GM23248 (cell line): ENCODE measurements at places on chromosomes 1 and 21.
A peak's percentile ranks its signal among the peaks of the same experiment; 100 is the strongest.

DNA sequence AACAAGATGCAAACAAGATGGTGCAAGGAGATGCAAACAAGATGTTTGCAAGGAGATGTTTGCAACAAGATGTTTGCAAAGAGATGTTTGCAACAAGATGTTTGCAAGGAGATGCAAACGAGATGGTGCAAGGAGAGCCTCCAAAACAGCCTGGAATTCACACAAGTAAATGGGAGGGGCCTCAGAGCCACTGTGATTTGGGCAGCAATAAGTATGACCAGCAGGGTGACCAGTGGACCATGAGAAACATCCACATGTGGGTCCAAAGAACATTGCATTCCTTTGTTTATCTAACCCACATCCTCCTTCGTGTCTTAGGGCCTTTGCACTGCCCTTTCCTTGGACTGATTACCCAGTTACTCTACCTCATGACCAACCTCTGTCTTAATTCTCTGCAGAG is 162.9 kb downstream of the PLPP3 start:
- no peak overlapping the region for H3K27ac ChIP-seq
- no peaks in the 10 kb centered on the region for H3K36me3 ChIP-seq
- H3K27me3 ChIP-seq, result no peaks in the 10 kb centered on the region
- H3K4me3 ChIP-seq, result no peak overlapping the region
- 0 out of 2 replicates have a peak, but pooled peaks cover 4% of the 10 kb centered on the region for H3K4me1 ChIP-seq
- DNase-seq, result no peak

- H3K4me3 ChIP-seq, result no peak overlapping the region
- no peaks in the 10 kb centered on the region for H3K27me3 ChIP-seq
- no peak overlapping the region for H3K27ac ChIP-seq
- DNase-seq, result no peak
- H3K36me3 ChIP-seq, result peaks cover 12% of the 10 kb centered on the region
Measured at GRCh38 chr1:42206164-42206563, 41.6 kb upstream of the GUCA2A start.

DNA sequence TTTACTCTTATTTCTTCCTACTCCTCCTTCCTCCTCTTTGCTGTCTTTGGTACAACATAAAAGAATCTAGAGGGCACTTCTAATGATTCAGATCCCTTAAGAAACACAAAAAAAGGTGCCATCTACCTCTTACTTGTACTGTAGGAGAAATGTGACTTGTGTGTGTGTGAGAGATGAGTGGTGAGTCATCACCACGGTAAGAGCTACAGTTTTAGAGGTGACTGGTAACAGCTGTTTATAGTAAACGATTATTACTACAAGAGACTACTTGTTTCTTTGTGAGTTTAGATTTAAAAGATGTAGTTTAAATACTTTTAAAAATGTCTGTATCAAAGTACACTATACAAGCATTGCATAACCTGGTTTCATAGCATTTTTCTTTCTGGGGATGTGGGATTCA is 40.4 kb downstream of the SLC35D1 start:
- 0 out of 2 replicates have a peak, but pooled peaks cover 1% of the 10 kb centered on the region for H3K4me1 ChIP-seq
- no peak overlapping the region for H3K27ac ChIP-seq
- peak; percentile 50 for DNase-seq
- no peaks in the 10 kb centered on the region for H3K27me3 ChIP-seq
- peaks cover 21% of the 10 kb centered on the region for H3K36me3 ChIP-seq
- H3K4me3 ChIP-seq, result no peak overlapping the region

GRCh38 chr1:109490029-109490933 is 3.6 kb upstream of the CYB561D1 start:
- no peak overlapping the region for H3K4me3 ChIP-seq
- peaks cover 5% of the 10 kb centered on the region for H3K4me1 ChIP-seq
- no peak overlapping the region for H3K27ac ChIP-seq

DNA sequence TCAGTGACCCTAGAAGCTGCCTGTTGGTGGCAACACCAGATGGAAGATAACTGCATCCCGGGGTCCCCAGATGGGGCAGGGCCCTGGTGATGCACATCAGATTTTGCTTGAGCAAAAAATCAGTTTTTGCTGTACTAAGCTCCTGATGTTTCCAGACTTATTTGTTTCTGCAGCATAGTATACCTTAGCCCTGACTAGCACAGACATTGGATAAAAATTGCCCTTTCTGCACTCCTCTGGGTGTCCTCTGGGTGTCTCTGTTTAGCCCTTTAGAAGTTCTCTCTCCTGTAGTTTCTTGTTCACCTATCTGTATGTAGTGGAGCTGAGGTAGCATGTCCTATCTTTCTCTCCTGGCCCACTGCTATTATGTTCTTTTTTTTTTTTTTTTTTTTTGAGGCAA is 30.3 kb upstream of the PLA2G2C start:
- no peak overlapping the region for H3K27ac ChIP-seq
- peak; percentile 40 for DNase-seq
- H3K36me3 ChIP-seq, result no peaks in the 10 kb centered on the region
- H3K27me3 ChIP-seq, result peaks cover 34% of the 10 kb centered on the region
- no peak overlapping the region for H3K4me3 ChIP-seq

- H3K36me3 ChIP-seq, result no peaks in the 10 kb centered on the region
- no peaks in the 10 kb centered on the region for H3K27me3 ChIP-seq
- peak overlapping the region; percentile 83 for H3K27ac ChIP-seq
- peak overlapping the region; percentile 66 for H3K4me3 ChIP-seq
Measured at GRCh38 chr1:62725255-62725654, 37.1 kb upstream of the DOCK7 start.

GRCh38 chr1:22471078-22471477 is 19.4 kb downstream of the ZBTB40 start:
- no peak overlapping the region for H3K4me3 ChIP-seq
- H3K27ac ChIP-seq, result no peak overlapping the region
- no peaks in the 10 kb centered on the region for H3K36me3 ChIP-seq
- H3K4me1 ChIP-seq, result no peaks in the 10 kb centered on the region

GRCh38 chr1:89757532-89757931 is 63.3 kb upstream of the LRRC8D start:
- H3K4me1 ChIP-seq, result peaks cover 27% of the 10 kb centered on the region
- H3K4me3 ChIP-seq, result no peak overlapping the region
- no peaks in the 10 kb centered on the region for H3K27me3 ChIP-seq
- no peak overlapping the region for H3K27ac ChIP-seq
- no peaks in the 10 kb centered on the region for H3K36me3 ChIP-seq

- DNase-seq, result no peak
- no peaks in the 10 kb centered on the region for H3K36me3 ChIP-seq
- no peaks in the 10 kb centered on the region for H3K4me1 ChIP-seq
Measured at GRCh38 chr1:63747445-63747844, 26.4 kb upstream of the ROR1 start.

DNA sequence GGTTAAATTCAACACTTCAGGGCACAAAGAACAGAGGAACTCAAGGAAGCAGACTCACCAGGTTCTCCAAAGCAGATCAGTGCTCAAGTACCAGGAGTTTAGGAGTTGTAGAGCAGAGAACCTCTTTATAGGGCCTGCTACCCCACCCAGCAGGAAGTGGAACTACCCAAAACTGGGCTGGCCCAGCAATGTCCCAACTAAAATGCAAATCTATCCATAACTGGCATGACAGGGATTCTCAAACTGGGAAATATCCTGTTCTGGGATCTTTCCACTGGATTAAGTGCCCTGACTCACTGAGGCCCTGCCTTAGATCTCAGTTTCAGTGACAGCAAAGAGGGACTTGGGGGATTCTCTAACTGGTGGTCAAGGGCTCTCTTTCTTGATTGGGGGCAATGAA is at the start of gene SPRR2E:
Gene SPRR2E, minus strand, starts transcription at position 101 of the 400 bp plus-strand sequence. CDS start 775 bp downstream, outside the sequence.
- H3K27ac ChIP-seq, result no peak within 1 kb of the TSS
- H3K36me3 ChIP-seq, result no peaks in the 10 kb centered on the region
- H3K4me1 ChIP-seq, result no peaks in the 10 kb centered on the region
- DNase-seq, result no peak
- H3K27me3 ChIP-seq, result no peaks in the 10 kb centered on the region

DNA sequence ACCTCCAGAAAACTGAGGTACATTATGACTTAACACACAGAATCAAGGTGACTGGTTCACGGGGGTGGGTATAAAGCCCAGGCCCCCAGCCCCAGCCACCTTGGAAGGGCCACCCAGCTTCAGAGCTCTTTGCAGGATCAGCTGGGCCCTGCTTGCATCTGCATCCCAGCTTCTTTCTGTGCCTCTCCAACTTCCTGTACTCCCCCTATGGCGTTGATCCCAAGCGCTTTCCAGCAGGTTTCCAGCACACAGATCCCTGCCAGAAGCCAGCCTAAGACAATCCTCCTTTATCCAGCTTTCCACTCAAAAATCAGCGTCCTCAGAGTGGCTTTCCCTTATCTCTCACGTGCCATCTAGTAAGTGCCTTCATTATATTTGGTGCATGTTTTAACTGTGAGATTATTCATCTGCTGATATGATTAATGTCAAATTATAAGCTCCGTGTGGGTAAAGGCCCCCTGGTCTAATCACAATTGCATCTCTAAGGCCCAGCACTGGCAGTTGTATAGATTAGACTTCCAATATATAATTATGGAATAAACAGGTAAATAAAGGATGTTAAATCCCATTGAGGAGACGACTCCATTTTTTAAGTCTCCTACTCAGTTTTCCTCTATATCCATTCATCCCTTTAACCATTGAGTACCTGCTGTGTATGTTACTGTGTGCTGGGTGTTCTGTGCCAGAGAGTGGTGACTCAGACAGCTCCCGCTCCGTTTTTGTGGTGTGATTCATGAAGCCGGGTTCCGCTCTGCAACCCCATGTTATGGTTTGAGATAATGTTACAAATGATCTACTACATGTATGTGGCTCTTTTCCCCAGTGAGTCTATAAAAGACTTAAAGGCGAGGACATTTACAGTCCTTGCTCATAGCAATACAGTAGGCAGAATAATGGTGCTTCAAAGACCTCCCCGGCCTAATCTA is 387.6 kb downstream of the PCP4 start:
- no peaks in the 10 kb centered on the region for H3K36me3 ChIP-seq
- H3K27ac ChIP-seq, result no peak overlapping the region
- H3K4me3 ChIP-seq, result no peak overlapping the region
- no peaks in the 10 kb centered on the region for H3K27me3 ChIP-seq

DNA sequence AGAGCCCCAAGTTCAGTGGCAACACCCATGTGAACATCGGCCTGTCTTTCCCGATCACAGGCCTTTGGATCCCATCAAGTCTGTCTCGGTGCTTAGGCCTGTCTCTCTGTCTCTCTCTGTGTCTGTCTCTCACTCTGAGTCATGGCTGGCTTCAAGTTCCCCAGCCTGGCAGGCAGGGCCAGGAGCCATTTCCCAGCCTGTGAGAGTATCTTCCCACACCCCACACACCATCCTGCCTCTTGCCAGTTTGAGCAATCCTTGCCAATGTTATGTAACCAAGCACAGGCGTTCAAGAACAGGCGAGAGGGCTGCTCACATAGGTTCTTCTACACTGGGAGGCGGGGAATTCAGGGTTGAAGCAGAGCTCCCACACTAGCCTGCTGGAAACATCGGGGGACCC is 70.0 kb upstream of the TMEM51 start:
- H3K4me1 ChIP-seq, result no peaks in the 10 kb centered on the region
- H3K27me3 ChIP-seq, result no peaks in the 10 kb centered on the region
- no peak overlapping the region for H3K27ac ChIP-seq
- no peaks in the 10 kb centered on the region for H3K36me3 ChIP-seq
- DNase-seq, result peak; percentile 17
- H3K4me3 ChIP-seq, result no peak overlapping the region

DNA sequence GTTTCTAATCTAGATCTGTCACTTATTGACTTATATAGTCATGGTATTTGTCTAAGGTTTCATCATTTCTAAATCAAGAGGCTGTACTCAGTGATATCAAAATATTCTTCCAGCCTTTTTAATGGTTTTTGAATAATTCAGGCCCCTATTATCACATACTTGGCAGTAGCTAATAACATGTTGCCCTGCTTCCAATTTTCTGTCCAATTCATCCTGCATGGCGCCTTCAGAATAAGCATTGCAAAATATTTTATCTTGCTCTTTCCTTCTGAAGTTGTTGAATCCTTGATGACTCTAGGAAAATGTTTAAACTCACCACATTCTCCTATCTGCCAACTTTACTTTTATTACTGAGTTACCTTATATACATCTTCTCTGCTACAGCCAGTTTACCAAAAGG is 517.2 kb upstream of the B3GALT2 start:
- DNase-seq, result no peak
- no peak overlapping the region for H3K27ac ChIP-seq
- H3K4me1 ChIP-seq, result 0 out of 2 replicates have a peak, but pooled peaks cover 4% of the 10 kb centered on the region

DNA sequence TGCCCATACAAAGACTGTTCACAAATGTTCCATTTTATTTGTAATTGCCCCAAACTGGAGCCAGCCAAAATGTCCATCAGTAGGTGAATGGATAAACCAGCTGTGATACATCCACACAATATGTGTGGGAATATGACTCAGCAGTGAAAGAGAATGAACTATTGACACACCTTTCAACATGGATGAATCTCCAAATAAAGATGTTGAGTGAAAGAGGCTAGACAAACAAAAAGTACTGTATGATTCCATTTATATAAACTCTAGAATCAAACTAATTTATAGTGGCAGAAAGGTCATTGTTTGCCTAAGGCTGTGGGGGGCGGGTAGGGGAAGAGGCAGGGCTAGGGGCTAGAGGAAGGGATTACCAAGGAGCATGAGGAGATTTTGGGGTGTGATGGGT is 4.5 kb downstream of the DHCR24 start:
- H3K4me3 ChIP-seq, result no peak overlapping the region
- H3K36me3 ChIP-seq, result 0 out of 2 replicates have a peak, but pooled peaks cover 4% of the 10 kb centered on the region
- H3K4me1 ChIP-seq, result peaks cover 38% of the 10 kb centered on the region
- no peaks in the 10 kb centered on the region for H3K27me3 ChIP-seq
- no peak overlapping the region for H3K27ac ChIP-seq

- H3K4me1 ChIP-seq, result no peaks in the 10 kb centered on the region
- H3K27ac ChIP-seq, result no peak overlapping the region
- H3K4me3 ChIP-seq, result no peak overlapping the region
- DNase-seq, result no peak
Measured at GRCh38 chr21:21385404-21385803, 387.2 kb downstream of the NCAM2 start.

DNA sequence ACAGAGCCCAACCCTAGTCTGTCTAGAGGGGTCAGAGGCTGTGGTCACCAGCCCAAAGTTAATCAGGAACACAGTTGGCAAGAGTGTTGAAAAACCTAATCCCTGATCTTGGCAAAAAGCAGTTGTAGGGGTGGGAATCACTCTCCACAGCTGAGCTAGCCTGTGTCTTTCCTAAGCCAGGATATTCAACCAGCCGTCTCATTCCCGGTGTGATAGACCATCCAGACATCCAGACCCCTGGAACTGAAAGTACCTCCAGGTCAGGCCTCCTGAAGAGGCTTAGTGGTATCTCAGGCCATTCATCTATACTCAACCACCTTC is 4.9 kb downstream of the LHX9 start:
- no peak overlapping the region for H3K4me3 ChIP-seq
- no peaks in the 10 kb centered on the region for H3K36me3 ChIP-seq
- no peaks in the 10 kb centered on the region for H3K4me1 ChIP-seq
- no peak overlapping the region for H3K27ac ChIP-seq
- DNase-seq, result no peak
- H3K27me3 ChIP-seq, result peaks cover 53% of the 10 kb centered on the region

GRCh38 chr1:9929431-9930385 is 13.5 kb downstream of the LZIC start:
- peaks cover 20% of the 10 kb centered on the region; the same call in 1 of the 2 replicates for H3K36me3 ChIP-seq
- H3K27ac ChIP-seq, result no peak overlapping the region
- no peaks in the 10 kb centered on the region for H3K27me3 ChIP-seq

DNA sequence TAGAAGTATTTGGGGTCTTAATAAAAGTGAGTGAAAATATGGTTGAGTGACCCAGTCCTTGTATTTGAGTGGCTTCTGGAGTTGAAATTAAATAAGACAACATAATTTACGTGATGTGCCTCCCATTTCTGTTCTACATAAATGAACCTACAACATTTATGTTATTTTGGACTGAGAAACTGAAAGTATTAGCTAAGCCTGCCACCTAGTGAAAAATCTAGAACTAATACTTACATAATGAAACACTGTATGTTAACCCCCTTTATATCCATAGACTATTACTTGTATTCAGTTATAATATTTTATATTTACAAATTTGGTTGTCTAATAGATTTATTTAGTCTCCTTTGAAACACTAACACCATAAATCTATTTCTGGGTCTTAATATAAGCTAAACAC is 298.9 kb downstream of the KCNT2 start:
- peak; percentile 63 for DNase-seq
- H3K27ac ChIP-seq, result no peak overlapping the region
- no peak overlapping the region for H3K4me3 ChIP-seq
- H3K27me3 ChIP-seq, result no peaks in the 10 kb centered on the region
